ENCODE measurements at places on chromosomes 3 and 15.

GRCh38 chr15:43048935-43049334 is 56.9 kb downstream of the UBR1 start:
- H3K4me1 ChIP-seq: no peaks in the 10 kb centered on the region
- no peak for DNase-seq
- H3K27ac ChIP-seq: no peak overlapping the region
- H3K4me3 ChIP-seq: no peak overlapping the region
- H3K36me3 ChIP-seq: peaks cover 36% of the 10 kb centered on the region
- no peaks in the 10 kb centered on the region for H3K27me3 ChIP-seq

- no peaks in the 10 kb centered on the region for H3K36me3 ChIP-seq
- DNase-seq: no peak
- H3K4me3 ChIP-seq: no peak overlapping the region
- no peaks in the 10 kb centered on the region for H3K4me1 ChIP-seq
Measured at GRCh38 chr3:34956511-34956910, 682.8 kb upstream of the ARPP21 start.

- H3K4me3 ChIP-seq: no peak overlapping the region
- no peaks in the 10 kb centered on the region for H3K4me1 ChIP-seq
- H3K36me3 ChIP-seq: no peaks in the 10 kb centered on the region
- DNase-seq: no peak
Measured at GRCh38 chr15:40233727-40234577, 4.9 kb upstream of the PAK6 start.

DNA sequence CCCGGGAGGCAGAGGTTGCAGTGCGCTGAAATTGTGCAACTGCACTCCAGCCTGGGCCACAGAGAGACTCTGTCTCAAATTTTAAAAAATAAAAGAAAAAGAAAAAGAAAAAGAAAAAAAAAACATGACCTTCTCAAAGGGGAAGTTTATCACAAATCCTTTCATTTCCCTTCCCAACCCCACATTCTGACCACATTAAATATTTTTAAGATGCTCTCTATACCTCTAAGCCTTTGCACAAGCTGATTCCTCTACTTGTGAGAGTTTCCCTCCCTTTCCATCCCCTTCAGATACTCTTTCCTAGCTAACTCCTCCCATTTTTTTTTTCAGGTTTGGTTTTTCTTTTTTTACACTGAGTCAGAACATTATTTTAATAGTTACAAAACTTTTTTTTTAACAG is 4.0 kb downstream of the HIGD1A start:
- no peaks in the 10 kb centered on the region for H3K36me3 ChIP-seq
- DNase-seq: no peak
- H3K27ac ChIP-seq: no peak overlapping the region
- no peak overlapping the region for H3K4me3 ChIP-seq
- no peaks in the 10 kb centered on the region for H3K27me3 ChIP-seq
- H3K4me1 ChIP-seq: peaks cover 36% of the 10 kb centered on the region

DNA sequence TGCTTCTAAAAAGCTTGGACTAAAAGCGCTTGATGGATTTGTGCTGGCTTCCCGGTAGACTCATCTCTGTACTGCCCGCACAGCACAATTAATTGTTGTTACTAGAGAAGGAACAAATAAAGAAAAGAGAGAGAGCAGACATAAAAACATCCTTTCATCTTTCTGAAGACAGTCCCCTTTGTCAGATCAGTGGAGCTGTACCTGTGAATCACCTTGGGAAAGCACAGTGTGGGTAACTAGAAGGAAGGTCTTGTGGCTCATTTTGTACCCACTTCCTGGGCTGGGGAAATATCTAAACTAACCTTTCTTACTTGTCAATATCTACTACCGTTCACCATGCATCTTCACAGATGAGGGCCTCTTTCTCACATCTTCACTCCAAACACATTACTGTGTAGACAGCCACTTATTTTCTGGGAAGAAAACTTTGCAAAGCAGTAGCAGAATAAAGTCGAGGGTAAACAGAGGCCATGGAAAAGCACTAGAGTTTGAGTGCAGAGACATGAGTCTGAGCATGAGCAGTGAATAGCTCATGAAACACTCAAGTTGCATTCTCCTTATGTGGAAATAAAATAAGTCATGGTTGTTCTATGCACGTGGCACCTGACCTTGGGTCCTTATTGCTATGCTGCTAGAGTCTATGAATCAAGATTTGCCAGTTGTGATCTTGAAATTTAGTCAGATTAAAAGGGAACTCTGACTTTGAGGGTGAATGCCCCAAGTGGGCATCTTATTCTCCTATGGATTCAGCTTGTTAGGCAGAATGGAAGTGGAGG is 169.3 kb downstream of the LPP start:
- DNase-seq: peak; percentile 62
- H3K36me3 ChIP-seq: no peaks in the 10 kb centered on the region
- H3K27ac ChIP-seq: no peak overlapping the region
- H3K27me3 ChIP-seq: no peaks in the 10 kb centered on the region

All from CD8-positive, alpha-beta memory T cell (primary cell).